ENCODE measurements at places on chromosomes 3 and 15.

DNA sequence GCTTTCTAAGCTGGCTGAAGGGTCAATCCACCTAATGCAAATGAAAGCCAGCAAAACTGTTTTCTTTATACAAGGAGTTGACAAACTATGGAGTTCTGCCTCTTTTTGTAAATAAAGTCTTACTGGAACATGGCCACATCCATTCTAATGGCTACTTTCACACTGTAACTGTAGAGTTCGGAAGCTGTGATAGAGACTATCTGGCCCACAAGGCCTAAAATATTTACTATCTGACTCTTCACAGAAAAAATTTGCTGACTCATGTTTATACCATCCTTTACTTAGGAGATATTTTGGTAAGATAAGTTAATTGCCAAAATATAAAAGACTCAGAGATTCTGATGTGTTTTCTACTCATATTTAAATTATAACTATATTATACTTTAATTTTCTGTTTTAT, 93.7 kb upstream of the GK5 start:
- no peak for DNase-seq

- no peak for DNase-seq
Observed at GRCh38 chr3:50567011-50567385, 549 bp downstream of the C3orf18 start.

DNA sequence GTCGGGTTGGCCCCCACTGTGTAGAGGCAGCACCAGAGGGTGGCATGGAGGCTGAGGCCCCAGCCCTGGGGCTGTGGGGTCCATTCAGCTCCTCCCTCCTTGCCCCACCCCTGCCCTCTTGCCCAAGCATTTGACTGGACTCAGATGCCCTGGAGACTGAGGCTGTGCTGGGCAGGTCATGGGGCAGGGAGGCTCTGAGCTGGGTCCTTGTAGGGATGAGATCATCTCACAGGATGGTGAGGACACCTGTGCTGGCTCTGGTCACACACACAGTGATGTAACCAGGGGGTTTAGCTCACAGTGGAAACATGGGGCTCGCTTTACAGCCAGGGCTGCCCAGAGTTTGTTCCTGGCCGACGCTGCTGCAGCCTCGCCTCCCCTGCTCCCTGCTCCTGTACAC, 17.8 kb downstream of the ALPK3 start:
- DNase-seq, result no peak

DNA sequence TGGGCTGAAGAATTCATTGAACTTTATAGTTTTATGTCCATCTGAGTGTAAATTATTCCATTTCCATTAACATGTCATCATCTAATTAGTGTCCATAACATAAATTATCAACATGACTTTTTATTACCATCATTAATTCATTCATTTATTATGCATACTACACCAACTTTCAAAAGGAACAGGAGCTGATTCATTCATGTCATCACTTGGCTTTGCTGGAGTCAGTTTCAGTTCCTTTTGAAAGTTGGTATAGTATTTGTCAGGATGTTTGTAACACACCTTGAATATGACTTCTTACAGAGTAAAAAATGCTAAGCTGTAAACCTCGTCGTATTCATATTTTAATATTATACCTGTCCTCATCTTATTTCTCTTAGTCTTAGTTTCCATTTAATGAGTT, 298.0 kb upstream of the RBMS3 start:
- no peak for DNase-seq

DNA sequence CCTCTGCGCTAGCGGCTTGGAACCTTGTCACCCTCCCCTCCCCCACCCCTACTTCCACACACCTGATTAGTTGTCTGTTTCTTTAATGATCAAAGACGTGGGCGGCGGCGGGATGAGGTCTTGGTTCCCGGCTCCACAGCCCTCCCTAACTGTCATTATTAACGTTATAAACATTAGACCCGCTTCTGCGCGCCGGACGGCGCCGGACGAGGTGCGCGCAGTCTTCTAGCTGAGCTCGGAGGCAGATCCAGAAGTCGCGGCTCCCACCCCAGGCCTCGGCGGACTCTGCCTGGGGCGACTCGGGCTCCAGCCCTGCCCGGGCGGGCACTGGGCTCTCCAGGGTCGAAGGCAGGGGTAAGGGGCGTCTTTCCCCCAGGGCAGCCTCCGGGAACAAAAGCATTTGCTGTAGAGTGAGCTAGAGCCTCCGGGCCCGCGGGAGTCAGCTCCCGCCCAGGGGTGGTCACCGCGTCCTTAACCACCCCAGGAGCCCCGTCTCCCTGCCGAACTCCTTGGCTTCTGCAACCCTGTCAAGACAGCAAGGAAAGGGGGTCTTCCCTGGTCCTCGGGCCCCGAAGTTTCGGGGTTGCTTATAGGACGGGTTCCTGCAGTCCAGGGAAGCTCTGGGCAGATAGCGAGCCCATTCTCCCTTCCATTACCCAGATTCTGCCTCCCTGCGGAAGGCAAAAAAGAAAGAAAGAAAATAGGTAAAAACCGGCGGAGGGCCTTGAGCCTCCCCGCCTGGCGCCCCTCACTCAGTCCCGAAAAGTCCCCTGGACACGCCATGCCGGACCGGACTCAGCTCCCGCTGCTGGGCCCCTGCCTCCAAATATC, 2.2 kb upstream of the ISLR2 start:
- no peak for DNase-seq

- DNase-seq, result no peak
Observed at GRCh38 chr3:59388555-59389270, 338.9 kb upstream of the CFAP20DC start.

DNA sequence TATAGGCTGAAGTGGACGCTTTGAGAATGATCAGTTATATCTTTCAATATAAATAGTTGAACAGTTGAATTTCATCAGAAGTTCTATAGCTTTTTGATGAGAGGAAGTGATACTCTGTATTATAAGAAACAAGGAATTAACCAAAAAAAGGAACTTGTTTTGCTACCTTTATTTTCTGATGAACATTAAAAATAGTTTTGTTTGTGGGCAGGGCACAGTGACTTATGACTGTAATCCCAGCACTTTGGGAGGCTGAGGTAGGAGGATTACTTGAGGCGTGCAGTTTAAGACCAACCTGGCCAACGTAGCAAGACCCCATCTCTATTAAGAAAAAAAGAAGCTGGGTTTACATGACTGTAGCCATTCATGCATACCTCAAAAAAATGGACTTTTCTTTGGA, 16.7 kb downstream of the BLOC1S6 start:
- no peak for DNase-seq

GRCh38 chr3:18195836-18196235, 229.3 kb downstream of the SATB1 start:
- no peak for DNase-seq

GRCh38 chr3:111668326-111668725, 73.2 kb upstream of the ZBED2 start:
- no peak for DNase-seq

GRCh38 chr15:63146684-63147083, 10.6 kb downstream of the RPS27L start:
- no peak for DNase-seq

GRCh38 chr15:63057468-63058345, 15.2 kb downstream of the TPM1 start:
- DNase-seq, result no peak

DNA sequence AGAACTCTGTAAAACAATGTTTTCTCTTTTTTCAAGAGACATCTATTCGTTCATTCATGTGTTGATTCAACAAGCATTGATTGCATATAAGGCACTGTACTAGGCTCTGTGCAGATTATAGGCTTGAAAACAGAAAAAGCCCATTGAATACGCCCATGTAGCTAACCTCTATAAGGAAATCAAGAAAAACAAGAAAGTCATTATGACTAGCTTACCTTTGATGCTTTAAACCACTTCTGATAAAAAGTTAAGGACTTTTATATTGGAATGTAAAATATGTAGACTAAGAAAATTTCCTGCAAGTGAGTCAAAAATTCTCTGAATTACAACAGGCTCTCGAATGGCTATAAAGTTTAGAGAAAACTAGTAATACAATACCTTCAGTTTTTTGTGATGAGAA, 92.5 kb downstream of the BDH1 start:
- DNase-seq, result no peak

DNA sequence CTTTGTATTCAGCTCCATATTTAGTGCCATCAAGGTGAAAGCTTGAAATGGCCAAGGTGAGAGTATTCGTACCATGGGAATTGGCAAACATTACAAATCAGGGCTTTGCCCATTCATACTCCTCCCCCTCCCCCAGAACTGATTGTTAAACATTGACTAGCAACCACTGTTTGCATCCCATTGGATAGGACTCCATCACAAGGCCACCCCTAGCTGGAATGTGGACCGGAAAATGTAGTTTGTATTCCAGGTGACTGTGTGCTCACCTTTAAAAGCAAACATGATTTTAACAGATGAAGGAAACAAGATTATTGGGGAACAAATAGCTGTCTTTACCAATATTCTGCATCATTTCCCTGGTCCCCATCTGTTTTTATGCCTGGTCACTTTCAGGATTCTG, 14.1 kb downstream of the ST3GAL6 start:
- no peak for DNase-seq

GRCh38 chr3:58532794-58533220, 4.2 kb downstream of the ACOX2 start:
- DNase-seq, result peak; percentile 55

GRCh38 chr3:114384558-114384903, 90.7 kb downstream of the TIGIT start:
- no peak for DNase-seq

GRCh38 chr3:123508178-123508577, 59.3 kb upstream of the ADCY5 start:
- no peak for DNase-seq

- no peak for DNase-seq
Observed at GRCh38 chr3:98763076-98763475, at the start of gene ST3GAL6. Gene ST3GAL6 (plus strand): TSS chr3:98763340. CDS start chr3:98768441, 5,101 bp downstream.

DNA sequence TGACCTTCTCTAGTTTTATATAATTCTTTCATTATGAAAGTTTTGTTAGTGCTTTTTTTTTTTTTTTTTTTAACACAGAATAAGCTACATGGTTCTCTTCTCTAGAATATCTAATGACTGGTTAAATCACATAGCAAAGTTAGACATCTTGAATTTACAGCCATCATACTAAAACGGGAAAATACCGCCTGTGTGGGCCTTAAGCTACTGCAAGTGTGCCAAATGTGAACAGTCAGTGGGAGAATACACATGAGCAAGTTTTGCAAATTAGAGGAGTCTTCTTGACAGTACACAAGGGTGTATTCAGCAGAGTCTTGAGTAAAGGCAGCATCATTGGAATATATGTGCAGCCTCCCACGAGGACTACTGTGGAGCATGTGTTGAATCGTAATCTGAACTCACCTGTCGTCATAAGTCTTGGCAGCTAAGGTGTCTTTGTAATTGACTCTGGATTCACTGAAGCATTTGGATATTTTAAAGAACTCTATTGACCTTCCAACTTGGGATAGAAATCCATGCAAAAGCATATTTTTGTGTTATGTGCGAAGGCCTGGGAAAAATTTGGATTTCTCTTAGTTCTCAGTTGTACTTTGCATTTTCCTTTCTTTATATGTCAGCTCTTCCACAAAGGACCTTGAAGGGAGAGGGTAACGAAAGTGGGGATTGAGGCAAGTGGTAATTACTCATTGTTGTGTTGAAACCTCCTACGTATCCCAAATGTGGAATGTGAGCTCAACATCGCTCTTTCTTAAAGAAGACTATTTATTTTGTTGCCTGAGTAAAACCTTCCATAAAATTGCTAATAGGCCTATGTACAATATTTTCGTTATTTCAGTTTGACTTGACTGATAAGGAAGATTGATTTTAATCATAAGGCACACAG, 117.4 kb downstream of the ATG7 start:
- no peak for DNase-seq

DNA sequence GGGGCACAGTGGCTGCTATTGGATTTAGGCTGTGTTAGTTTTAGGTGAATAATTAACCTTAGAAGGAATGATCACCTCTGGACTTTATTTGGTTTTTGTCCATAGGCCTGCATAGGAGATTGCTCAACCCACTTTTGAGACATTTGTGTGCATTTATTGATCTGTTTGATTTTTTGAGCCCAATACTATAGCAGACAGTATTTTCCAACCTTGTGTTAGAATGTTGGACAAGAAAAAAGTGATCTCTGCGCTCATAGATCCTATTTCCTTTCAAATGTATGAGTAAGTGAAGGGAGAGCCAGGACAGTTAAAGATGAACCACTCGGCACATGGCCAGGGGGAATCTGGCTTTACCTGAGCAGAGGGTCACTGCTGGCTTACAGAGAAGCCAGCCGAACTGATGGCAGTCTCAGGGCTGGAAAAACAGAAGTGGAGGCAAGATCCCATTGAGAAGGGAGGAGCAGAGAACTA, 8.8 kb upstream of the TOPBP1 start:
- DNase-seq, result no peak

DNA sequence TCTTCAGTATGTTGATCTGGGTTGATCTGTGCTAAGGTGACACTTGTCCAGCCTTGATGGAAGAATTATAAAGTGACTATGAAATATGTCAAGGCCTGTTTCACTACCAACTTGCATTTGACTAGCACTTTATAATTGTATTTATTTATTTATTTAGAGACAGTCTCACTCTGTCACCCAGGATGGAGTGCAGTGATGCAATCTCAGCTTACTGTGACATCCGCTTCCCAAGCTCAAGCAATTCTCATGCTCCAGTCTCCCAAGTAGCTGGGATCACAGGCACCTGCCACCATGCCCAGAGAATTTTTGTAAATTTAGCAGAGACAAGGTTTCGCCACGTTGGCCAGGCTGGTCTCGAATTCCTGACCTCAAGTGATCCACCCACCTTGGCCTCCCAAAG, 25.5 kb upstream of the LACTB start:
- no peak for DNase-seq

DNA sequence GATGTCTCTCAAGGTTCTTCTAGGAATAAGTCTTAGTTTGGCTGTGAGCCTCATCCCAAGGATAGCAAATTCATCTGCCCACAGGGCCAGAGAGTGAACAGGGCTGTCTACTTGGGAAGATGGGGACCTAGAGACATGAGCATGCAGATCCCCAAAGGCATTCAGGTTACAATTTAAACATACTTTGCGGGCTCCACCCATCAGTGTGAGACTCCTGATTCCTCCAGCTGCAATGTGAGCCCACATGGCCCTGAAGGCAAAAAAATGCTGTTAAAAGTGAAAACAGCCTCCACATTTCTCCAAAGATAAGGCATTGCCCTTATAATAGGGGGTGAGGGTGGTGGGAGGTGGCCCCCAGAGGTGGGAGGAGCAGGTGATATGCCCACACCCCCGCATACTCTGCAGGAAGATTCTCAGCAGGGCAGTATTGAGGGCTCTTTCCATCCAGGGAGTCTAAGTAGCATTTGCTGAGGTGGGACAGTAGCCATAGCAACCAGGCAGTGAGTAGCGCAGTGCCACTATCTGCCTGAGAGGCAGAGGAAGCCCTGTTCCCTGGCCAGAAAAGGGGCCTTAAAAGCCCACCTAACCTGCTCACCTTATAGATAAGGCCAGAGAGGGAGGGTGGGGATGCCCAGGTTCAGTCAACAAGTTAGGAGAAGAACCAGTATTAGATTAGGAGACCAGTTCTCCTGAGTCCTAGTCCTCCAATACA, 31.2 kb downstream of the TGM4 start:
- no peak for DNase-seq

DNA sequence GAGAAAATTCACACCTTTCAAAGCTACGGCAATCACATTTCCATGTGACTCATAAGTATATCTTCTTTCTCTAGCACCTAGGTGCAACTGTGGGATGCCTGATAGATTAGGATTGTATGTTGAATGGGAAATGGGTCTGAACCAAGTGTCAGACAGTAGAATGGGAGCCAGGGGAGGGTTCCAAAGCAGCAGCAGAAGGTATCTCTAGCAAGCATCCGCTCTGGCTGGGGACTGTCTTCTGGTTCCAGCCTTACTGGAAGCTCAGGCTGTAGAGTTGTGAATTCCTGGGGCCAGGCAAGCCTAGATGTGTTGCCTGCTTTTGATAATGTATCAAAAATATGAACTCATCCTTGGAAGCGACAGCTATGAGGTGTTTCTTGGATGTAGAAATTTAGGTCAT, 2.1 kb upstream of the CHL1 start:
- no peak for DNase-seq

GRCh38 chr15:37046876-37047614, 53.3 kb downstream of the MEIS2 start:
- no peak for DNase-seq
